NCI-H510A (cell line): ENCODE measurements at places on chromosomes 7 and 10.

- DNase-seq: no peak
Observed at GRCh38 chr10:37496061-37496460, 361.3 kb downstream of the ZNF248 start.

- no peak for DNase-seq
Observed at GRCh38 chr10:30073767-30074060, 14.3 kb upstream of the JCAD start.

GRCh38 chr7:155097338-155097737 is 27.2 kb downstream of the HTR5A start:
- no peak for DNase-seq

DNA sequence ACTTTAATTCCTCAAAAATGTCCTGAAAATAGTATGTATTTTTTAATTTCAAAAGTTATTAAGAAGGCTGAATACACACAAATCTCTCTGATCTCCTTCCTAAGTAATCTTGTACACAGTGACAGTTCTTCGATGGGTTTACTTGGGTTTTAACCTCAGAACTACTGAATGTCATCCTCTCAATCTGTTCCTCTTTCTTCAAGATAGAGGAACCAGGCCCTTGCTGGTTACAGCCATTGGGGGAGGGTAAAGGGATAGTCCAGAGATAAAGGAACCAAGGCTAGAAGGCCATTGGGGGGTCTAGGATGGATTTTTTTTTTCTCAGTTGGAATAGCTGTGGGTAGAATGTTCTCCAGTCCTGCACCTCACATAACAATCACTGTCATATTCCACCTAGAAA is 224.9 kb downstream of the SKIDA1 start:
- no peak for DNase-seq

DNA sequence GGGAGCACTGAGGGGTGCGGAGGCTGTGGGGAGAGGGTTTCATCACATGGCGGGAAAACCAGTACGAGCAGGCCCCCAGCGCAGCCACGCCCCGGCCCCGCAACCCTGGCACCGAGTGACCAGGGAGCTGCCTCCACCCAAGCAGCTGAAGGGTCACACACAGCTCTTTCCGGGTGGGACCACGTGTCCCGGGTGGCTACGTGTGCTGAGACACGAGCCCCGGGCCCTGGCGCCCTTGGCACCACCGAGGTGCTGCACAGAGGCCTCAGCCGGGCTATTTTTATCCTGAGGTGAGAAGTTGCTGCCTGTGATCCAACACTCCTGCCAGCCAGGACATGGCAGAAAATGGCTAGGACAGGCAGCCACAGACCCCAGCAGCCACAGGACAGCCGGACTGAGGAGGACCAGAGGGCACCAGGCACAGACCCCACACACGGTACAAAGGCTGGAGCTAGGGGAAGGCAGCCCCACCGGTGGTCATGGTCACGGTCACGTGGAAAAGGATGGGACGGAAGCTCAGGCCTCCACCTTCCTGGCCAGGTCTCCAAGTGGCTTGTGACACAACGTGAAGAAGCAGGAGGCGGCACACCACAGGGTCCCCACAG is 223.7 kb downstream of the MAD1L1 start:
- DNase-seq: no peak

- DNase-seq: no peak
Observed at GRCh38 chr7:119964788-119965542, 308.0 kb upstream of the KCND2 start.

DNA sequence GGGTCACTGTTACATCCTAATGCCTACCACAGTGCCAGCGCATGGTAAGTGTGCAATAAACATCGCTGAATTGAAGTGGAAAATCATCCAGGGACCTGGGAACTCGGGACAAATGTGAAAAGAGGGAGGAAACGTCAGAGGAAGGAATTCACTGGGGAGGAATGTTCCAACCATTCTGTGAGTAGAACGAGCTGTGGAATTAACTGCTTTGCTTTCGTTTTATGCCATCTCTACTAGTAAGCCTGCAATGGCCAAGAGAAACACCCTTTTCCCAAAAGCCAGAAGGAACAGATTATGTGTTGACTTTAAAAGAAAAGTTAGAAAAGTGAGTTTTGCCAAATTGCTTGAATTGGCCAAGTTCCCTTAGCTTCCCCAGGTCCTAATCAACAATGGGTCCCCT is 1044.9 kb downstream of the TYW1 start:
- DNase-seq: no peak

- no peak for DNase-seq
Observed at GRCh38 chr10:117165538-117166417, 27.7 kb upstream of the VAX1 start.

DNA sequence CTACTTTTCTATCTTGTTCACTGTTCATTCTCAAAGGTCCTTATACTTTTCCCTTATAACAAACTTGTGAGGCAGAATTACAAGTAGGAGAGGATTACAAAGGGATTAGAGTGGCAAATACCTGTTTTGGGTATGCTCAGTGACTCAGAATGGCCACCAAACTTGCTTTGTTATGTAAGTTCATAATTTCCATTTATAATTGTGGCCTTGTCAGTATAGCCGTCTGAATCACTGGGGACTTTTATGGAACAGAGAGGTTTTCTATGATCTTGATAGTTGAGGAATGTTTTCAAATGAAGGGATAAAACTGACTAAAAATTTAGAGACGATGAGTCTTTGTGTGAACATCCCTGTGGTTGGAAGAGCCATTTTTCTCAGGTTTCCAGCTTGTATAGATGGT is 116.2 kb downstream of the SND1 start:
- no peak for DNase-seq

- DNase-seq: no peak
Observed at GRCh38 chr10:132651511-132652029, 114.0 kb downstream of the INPP5A start.

DNA sequence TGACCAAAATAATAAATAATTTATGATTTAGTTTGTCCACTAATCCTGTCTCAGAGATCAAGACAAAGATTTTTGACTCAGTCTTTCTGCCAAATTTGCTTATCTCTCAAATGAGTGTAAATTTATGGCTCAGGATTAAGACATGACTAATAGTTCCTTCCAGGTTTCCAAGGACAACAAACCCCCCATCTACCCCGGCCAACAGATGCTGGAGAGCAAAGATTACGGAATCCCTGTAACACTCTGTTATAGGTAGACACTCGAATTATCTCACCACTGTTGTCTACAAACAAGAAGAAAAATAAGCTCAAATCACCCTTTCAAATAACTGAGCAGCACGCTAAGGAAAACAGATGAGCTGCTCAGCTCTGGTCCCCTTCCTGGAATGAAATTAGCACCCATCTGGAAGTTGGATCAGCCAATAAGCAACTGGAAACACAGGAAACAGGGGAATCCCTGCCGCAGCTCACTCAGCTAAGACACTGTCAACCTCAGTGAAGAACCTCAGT is 56.8 kb upstream of the SVIL start:
- no peak for DNase-seq

- DNase-seq: no peak
Observed at GRCh38 chr7:19971956-19972355, 198.5 kb upstream of the TMEM196 start.

DNA sequence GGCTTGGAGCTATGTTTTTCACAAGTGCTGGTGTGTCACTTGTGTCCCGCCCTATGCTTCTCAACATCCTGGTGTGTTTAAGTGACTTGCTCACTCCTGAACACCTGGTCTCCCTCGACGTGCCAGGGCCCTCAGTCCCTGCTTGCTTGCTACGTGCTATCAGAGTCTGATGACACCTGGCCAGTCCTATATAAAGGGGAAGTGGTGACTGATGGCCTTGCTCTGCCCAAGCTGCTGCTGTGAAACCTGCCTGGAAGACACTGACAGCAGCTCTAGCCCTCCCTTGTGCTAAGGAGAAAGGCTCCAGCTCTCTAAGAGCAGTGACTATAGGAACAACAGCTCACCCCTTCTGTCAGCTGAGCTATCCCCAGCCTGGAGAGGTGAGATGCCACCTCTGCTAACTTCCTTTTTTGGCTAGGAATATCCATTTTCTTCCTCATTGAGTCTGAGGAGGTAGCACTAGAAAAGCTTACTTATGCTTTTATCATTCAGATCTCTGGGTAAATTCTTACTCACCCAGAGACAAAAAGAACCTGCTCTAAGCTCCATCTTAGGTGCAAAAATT is 77.2 kb upstream of the PLXNA4 start:
- DNase-seq: no peak

GRCh38 chr10:113007821-113008220 is 57.8 kb downstream of the TCF7L2 start:
- DNase-seq: no peak

GRCh38 chr7:79622781-79623180 is 169.3 kb upstream of the MAGI2 start:
- no peak for DNase-seq

DNA sequence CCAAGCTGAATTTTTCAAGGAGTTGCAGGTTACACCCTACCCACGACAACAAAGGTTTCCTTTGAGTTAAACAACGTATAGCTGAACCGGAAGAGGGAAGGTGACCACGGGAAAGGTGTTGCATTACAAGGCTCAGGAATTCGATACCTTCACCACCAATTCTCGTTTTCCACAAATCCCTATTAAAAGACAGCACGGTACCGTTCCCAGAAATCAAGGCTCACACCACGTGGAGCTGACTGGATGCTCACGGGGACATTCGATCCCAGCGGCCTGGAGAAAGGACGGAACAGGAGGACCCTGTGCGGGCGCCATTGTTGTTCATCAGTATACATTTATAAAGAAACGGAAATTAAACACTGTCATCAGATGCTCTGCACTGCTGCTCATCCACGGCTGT is 56.4 kb downstream of the CTBP2 start:
- DNase-seq: no peak
